PC-3 (cell line): ENCODE measurements at places on chromosomes 12 and 14.

GRCh38 chr12:5201554-5202218, 158.0 kb downstream of the KCNA5 start:
- peak; percentile 2 for DNase-seq

GRCh38 chr12:101616027-101616494, 21.3 kb downstream of the MYBPC1 start:
- peak; percentile 22 for DNase-seq

DNA sequence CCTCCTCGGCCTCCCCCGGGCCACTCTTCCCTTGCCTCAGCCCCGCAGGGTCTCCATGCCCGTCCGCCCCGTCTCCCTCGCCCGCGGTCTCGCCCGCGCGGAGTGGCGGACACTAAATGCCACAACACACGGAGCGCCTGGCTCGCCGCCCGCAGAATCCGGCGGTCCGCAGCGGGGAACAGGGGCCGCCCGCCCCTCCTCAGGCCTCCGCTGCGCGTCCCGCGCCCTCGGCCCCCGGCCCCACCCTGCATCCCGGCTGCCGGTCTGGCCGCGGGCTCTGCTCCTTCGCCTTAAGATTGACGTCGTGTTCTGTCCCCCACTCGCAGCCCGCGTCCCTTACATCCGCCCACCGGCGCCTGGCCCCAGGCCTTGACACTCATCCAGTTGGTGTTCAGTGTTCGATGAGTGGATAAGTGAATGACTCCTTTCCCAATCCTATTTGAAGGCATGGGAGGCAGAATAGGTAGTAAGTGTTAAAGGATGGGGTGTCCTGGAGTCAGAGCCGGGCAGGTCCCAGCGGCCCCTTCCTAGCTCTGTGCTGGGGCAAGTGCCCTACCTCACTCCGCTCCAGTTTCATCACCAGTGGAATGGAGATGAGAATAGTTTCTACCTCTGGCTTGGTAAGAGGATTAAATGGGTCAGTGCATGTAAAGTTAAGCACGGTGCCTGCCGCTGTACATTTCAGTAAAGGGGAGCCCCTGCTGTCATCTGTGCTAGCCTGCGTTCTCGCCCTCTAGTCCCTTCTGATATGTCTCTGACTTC, 622 bp downstream of the TECPR2 start:
- DNase-seq, result peak; percentile 65

DNA sequence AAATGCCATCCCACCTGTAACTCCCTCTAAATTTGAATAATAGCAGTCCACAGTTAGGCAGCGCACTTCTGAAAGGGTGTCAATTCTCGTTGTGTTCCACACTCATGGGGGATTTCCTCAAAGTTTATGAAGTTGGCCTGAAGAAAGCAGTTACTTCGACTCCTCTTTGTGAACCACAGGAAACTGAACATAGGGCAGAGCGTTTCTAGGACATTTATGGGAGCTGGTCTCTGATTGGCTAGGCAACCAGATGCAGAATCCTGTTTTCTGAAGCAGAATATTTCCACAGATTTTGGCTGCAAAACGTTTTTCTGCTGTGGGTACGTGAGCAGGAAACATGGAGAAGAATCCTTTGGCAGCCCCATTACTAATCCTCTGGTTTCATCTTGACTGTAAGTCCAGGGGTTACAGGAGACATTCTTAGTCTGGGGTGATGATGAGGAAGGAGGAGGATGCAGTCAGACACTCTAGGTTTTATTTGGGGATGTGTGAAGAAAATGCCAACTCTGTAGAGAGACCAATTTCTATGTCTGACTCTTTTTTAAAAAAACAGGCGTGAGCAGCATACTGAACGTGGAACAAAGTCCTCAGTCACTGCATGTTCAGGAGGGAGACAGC, 431.5 kb upstream of the OR4E1 start:
- no peak for DNase-seq

- no peak for DNase-seq
Measured at GRCh38 chr14:81805785-81806184, 272.1 kb upstream of the SEL1L start.

DNA sequence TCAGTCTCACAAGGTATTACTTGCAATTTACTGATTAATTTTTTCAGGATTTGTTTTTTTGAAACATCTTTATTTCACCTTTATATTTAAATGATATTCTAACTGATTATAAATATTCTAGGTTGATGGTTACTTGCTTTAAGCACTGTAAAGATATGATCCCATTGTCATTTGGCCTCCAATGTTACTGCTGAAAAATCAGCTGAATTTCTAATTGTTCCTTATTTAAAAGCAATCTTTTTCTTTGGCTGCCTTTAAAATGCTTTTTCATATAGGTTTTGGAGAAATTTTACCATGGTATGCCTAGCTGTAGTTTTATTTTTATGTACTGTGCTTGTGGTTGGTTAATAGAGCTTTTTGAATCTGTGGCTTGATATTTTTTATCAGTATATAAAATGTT, 275.6 kb upstream of the PPFIA2 start:
- no peak for DNase-seq

DNA sequence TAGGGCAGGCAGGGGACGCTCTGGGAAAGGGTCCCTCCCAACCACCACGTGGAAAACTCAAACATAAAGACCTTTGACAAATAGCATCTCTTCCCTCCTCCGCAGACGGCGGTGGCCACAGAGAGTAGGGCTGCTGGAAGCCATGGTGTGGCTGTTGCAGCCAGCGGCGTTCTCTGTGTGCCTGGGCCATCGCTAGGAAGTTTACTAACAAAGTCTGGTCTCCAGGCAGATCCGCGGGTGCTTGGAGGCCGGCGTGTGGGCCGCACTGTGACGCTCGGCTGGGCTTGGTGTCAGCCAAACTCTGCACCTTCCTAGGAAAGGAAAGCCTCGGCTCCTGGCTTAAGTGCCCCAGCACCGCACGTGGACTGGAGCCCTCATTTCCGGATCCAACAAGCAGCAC, 65.6 kb downstream of the CCDC88C start:
- DNase-seq, result no peak

- DNase-seq, result peak; percentile 39
Measured at GRCh38 chr14:81234278-81234677, 13.5 kb upstream of the GTF2A1 start.

GRCh38 chr14:70073924-70074566, 114.7 kb downstream of the SLC8A3 start:
- peak; percentile 79 for DNase-seq

DNA sequence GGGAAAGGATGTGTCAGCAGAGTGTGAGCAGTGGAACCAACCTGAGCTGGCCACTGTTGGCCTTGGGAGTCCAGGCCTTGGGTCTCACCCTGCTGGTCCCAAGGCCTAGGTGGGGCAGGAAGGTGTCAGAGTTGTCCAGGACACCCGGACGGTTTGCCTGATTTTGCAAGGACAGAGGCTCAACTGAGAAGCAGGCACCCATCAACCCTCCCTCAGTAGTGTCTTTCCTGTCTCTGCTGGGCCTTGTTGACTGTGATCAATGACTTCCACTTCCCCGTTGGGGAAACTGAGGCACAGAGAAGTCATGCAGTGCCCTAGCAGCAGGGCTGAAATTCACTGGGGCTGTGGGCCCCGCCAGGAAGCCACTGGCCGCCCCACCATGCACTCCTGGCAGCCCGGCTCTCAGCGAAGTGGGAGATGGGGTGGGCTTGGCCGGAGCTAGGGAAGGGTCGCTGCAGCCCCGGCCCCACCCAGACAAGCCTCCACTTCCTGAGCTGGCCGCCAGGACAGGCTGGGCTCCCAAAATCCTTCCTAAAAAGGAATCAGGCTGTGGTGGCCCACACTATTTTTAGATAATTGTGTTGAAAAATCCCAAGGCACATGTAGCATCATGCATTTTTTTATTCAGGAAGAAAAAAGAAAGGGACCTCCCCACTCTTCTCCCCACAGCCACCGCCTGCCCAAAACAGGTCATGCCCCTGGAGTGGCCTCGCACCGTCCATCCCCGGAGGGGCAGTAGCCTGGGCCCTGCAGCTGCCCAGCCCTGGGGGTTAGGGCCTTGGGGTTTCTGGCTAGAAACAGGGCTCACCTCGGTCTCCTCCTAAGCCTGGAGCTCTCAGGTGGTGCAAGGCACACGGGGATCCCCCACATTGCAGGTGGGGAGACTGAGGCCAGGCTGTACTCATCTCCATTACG, 127.4 kb downstream of the CALM1 start:
- DNase-seq, result no peak

- no peak for DNase-seq
Measured at GRCh38 chr14:29893989-29894388, 33.7 kb downstream of the PRKD1 start.

DNA sequence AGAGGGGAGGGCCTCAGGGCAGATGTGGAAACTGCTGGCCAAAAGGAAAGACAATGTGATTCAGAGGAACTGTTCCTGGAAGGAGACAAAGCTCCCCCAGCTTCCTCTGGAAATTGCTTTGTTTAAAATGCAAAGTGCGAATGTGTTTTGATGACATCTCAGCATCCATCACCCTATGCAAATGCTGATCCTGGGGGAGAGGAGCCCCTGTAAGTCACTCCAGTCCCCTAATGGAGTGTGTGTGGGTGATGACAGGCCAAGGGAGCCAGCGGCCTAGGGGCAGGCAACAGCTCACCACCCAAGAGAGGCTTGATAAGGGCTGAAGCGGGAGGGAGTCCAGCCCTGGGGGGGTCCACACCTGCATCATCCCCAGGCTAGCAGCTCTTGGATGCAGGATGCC, 134.2 kb downstream of the ESRRB start:
- no peak for DNase-seq

- no peak for DNase-seq
Measured at GRCh38 chr12:129903956-129904829, at the start of gene TMEM132D. TMEM132D (minus strand) TSS chr12:129904025.
